ENCODE measurements at places on chromosomes 3 and 15. TPM values are rescaled to one million over a fixed set of nuclear protein-coding genes. Genes with fewer than 3 reads are reported as not detected.

Gene IFT122
- 12.7 TPM for total RNA-seq

Gene ABCF3
- 33.3 TPM for total RNA-seq

Gene COL6A5
- total RNA-seq, result not detected

Gene CHRM5
- total RNA-seq, result 0.02 TPM

Gene HES1
- 11.5 TPM for total RNA-seq

Gene TMEM108
- not detected for total RNA-seq

Gene ESYT3
- 0.52 TPM for total RNA-seq

Measured in A549 treated with Hydrocortisone at 1 μM for 4 hours (cell line).